ENCODE measurements at places on chromosomes 16 and 17. TPM values are rescaled to one million over a fixed set of nuclear protein-coding genes. Genes with fewer than 3 reads are reported as not detected.

The CBX4 gene
- polyA plus RNA-seq, result 12.6 TPM

The STAT5B gene
- 43.6 TPM for polyA plus RNA-seq

The AARS1 gene
- 29.3 TPM for polyA plus RNA-seq

The IL17C gene
- not detected for polyA plus RNA-seq

The HOXB1 gene
- polyA plus RNA-seq, result not detected

The TBC1D28 gene
- not detected for polyA plus RNA-seq

The CCL17 gene
- polyA plus RNA-seq, result not detected

The TBX4 gene
- not detected for polyA plus RNA-seq

The FAM171A2 gene
- not detected for polyA plus RNA-seq

The HSD17B2 gene
- polyA plus RNA-seq, result not detected

The KRT20 gene
- not detected for polyA plus RNA-seq

The TBC1D3G gene
- polyA plus RNA-seq, result not detected

The ACSM2B gene
- polyA plus RNA-seq, result not detected

The RASL10B gene
- not detected for polyA plus RNA-seq
